ENCODE measurements at places on chromosomes 2 and 18.

DNA sequence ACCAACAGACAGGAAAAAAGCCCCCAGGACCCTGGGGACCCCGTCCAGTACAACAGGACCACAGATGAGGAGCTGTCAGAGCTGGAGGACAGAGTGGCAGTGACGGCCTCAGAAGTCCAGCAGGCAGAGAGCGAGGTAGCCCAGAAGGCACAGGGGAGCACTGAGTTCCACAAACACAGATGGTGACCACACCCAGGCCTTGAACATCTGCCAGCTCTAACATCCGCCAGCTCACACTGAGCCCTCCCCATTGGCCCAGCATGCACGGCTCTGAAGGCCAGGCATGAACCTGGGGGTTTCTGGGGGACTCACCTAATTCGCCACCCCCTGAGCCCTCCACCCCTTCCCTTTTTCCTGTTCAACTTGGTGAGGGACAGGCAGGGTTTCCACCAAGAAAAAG, 25.6 kb upstream of the PRLH start:
- DNase-seq: peak; percentile 55

DNA sequence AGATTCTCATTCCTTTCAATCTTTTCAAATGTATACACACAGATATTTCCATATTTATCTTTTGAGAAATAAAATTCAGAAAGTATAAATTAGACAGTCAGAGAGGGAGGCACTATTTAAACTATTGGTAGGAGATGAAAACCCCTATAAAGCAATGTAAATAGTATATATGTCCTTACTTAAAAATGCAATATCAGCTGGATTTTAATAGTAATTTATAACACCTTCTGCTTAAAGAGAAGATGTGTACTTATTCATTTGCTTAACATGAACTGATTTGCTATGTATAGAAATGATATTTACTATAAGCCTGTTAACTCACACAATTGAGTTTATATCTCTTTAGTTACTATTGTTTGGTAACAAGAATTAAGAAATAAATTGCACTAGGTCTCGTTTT, 163.3 kb downstream of the LRP1B start:
- DNase-seq: no peak

- no peak for DNase-seq
These were observed 3.4 kb downstream of the ACVR1C start for GRCh38 chr2:157625296-157625695.

DNA sequence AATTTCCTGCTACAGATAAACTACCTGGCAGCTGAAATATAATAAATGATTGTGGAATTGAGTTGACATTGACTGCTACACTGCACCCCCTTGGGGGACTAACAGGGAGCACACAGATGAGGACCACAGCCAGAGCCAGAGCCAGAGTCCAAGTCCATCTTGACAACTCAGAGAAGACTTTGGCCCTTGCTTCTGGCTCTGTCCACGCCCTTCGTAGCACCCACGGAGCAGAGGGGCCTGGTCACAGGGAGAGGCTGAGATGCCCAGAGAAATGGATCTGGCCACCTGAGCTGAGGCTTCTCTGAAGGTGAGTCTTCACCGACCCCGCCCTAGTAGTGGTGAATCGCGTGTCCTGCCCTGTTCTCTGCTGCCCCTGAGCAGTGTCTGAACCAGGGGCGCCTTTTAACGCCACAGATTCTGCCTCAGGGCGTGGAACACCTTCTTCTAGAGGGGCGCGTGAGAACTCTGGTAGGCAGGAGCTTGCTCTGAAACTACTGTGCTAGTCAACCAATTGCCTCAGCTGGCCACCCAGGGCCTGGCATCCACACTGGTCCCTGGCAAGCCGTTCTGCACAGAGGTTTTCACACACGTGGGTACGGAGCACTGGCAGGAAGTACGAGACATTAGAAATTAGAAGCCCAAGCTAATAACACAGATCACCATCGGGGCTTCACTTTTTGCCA, 35.7 kb upstream of the MAT2A start:
- DNase-seq: no peak

- no peak for DNase-seq
These were observed 2.9 kb downstream of the MEX3C start for GRCh38 chr18:51194604-51195003.

GRCh38 chr2:216604458-216604857, 28.8 kb upstream of the IGFBP2 start:
- no peak for DNase-seq

- no peak for DNase-seq
These were observed 326.3 kb downstream of the TSN start for GRCh38 chr2:122081751-122082150.

DNA sequence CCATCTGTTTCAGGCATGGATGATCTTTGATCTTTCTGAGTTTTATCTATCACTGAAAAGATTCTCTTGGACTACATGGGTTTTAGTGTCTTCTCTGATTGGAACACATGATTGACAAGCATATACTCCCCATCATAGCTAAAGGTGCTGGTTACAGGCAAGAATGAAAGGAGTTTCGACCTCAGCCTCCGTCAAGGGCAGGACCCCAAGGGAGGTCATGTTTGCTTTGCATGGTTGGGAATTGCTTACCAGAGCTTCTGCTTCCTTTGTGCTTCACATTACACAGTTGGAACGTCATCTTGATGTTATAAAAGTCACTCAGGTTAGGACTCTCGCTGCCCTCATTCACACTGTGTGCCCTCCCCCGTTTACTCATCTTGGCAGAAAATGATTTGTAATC, 287.7 kb downstream of the PIK3C3 start:
- DNase-seq: no peak

- DNase-seq: no peak
These were observed 113.9 kb downstream of the HNMT start for GRCh38 chr2:138078153-138078552.

DNA sequence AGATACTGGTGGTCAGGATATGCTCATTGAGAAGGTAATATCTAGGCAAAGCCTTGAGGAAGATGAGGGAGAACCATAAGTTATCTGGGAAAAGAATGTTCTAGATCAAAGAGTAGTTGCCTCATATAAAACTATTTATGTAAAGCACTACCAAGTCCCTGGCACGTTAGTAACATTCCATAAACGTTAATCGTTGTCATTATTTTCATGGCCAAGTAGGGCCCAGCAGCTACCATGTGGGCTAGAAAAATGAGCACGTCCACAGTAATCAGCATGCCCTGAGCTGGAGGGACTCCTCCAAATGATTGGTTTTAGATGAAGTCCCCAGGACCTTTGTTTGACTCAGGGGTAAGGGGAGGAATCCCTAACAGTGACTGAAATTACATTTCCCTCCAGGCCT, 32.7 kb upstream of the AFTPH start:
- peak; percentile 42 for DNase-seq

- no peak for DNase-seq
These were observed 234.9 kb downstream of the TRIB2 start for GRCh38 chr2:12951657-12951973.
